ENCODE measurements at places on chromosomes 3 and 15.

DNA sequence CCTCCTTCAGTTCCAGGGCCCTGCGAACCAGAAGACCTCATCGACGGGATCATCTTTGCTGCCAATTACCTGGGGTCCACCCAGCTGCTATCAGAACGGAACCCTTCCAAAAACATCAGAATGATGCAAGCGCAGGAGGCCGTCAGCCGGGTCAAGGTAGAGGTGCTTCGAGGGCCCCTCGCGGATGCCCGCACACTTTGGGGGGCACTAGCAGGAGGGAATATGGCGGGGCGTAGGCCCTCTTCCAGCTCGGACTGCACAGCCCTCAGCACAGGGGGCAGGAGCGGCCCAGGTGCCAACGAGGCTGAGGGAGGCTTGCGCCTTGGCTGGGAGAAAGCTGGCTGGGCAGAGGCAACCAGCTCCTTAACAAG, 176.6 kb downstream of the NSMCE3 start:
- DNase-seq: no peak

GRCh38 chr3:46162975-46163555, 45.0 kb downstream of the CCR1 start:
- DNase-seq: no peak

DNA sequence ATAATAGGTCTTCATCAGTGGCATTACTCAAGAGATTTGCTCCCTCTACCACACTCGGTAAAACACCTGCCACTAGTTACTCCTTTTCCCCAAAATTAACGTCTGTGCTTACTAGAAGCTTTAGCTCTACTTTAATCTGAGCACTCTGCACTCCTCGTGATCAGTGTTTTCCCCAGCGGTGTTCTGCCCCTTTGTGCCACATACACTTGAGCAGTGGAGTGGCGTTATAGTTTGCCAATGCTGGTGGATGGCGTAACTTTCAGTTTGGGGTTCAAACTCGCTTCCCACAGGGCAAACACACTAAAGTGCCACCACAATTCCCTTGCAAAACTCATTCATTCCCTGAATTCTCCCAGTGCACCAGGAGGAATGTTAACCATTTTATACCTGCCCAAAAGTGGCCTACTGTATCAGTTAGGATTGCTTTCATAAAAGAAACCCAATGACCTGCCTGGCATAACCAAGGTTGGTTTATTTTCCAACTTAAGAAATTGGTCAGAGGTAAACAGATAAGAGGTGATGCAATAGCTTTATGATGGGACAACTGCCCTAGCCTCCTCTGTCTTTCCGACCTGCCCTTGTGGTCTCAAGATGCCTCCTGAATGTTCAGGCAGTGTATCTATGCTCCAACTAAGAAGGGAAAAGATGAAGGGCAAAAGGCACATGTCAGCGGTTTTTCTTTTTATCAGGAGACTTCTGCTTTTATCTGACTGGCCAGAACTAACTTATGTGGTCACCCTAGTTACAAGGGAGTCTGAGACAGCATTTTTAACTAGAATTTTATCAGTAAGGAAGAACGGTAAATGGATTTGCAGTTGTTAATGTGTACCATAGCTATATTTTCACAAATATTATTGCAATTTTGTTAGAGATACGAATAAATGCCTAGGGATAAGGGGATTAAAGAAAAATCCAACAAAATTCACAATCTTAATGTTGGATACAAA, 83.9 kb downstream of the FSIP1 start:
- DNase-seq: no peak

- DNase-seq: no peak
These were observed 34.9 kb downstream of the PIK3R4 start for GRCh38 chr3:130711565-130712324.

DNA sequence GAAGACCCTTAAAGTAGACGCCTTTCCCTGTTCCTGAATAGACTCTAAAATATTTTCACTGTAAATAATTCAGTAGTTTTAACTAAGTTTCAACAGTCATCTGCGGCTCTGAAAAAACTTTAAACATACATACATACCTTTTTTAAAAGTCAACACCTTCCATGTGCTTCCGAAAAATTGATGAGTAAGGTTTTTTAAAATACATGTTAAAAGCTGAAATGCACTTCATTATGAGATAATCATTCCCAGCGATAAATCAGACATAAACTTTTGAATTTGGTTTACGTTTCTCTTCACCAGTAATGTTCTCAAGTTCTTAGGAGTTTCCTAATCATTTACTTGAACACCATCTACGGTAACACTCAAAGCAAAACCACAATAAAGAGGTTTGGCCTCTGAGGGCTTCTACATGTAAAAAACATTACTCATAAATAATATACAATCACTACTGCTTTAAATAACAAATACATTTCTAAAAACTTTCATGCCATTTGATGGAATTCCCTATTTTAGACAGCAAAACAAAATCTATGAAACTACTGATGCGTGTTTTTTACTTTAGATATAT, 403.5 kb downstream of the SHQ1 start:
- no peak for DNase-seq

- no peak for DNase-seq
These were observed 252.1 kb upstream of the GRM7 start for GRCh38 chr3:6608843-6609242.

- no peak for DNase-seq
These were observed 58.8 kb downstream of the NPAP1 start for GRCh38 chr15:24734396-24734795.

- DNase-seq: no peak
These were observed 1108.5 kb upstream of the EPHA6 start for GRCh38 chr3:95705786-95706418.

- DNase-seq: no peak
These were observed 30.3 kb upstream of the C15orf39 start for GRCh38 chr15:75171408-75171807.

DNA sequence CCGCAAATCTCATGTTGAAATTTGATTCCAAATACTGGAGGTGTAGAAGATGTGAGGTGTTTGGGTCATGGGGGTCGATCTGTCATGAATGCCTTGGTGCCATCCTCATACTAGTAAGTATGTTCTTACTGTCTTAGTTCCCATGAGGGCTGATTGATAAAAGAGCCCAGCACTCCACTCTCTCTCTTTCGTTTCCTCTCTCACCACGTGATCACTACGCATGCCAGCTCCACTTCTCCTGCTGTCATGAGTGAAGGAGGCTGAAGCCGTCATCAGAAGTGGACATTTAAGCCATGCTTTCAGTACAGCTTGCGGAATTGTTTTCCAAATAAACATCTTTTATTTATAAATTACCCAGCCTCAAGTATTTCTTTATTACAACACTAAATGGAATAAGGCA, 6.1 kb downstream of the OR5H15 start:
- DNase-seq: no peak

DNA sequence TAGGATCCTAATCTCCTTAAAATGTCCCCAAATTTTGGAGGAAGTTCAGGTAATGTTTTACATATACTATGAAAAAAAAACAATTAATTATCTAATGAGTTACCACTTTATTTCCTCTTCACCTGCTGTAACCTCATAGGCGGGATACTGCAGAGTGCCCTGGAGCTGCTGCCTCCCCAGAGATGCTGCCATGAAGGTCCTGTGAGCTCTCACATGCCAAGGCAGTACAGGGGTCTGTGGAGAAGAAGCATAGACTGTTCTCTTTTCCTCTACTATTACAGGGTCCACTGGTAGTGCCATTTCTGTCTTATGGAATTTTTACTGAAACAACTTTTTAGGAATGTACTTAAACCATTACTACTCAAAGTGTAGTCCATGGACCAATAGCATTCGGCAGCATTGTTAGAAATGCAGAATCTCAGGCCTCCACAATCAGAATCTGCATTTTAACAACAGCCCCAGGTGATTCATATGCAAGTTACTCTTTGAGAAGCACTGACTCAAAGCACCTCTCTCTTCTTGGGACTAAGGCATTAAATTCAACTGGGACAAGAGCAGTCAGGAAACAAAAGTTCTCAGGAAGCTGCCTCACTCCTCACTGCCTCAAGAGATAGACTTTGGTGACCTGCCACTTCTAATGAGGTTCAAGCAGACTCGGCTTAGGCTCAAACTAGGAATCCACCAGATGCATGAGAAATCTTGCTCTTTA, 30.3 kb upstream of the CPOX start:
- DNase-seq: no peak

GRCh38 chr3:13371100-13372075, 48.7 kb downstream of the NUP210 start:
- DNase-seq: no peak

GRCh38 chr3:1087066-1087560, 5.7 kb upstream of the CNTN6 start:
- DNase-seq: no peak

DNA sequence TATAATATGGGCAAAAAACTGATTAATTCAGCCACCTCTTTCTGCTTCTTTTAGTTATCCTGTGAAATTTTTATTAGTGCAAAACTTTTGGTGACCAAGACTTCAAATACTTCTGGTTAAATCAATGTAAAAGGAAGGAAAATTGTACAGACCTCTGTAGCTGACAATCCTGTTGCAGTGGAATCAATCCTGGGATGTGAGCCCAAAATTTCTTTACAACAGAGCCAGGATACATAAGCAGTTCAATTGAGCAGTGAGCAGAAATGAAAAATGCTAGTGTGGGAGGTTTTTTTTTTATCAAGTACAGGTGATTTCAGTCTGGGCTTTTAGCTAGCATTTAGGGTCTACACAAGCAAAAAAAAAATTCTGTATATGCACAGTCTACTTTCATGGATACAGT, 398.0 kb downstream of the OTOL1 start:
- no peak for DNase-seq

- no peak for DNase-seq
These were observed 149.9 kb upstream of the GALNT15 start for GRCh38 chr3:16024548-16024947.

- no peak for DNase-seq
These were observed 25.7 kb upstream of the MYRIP start for GRCh38 chr3:39783680-39784079.

GRCh38 chr3:23859012-23859743, 53.4 kb downstream of the UBE2E1 start:
- no peak for DNase-seq
